NCI-H748 treated with DMSO at 0.1 percent for 48 hours (cell line): ENCODE measurements at places on chromosomes 2 and 18.
A peak's percentile ranks its signal among the peaks of the same experiment; 100 is the strongest.

DNA sequence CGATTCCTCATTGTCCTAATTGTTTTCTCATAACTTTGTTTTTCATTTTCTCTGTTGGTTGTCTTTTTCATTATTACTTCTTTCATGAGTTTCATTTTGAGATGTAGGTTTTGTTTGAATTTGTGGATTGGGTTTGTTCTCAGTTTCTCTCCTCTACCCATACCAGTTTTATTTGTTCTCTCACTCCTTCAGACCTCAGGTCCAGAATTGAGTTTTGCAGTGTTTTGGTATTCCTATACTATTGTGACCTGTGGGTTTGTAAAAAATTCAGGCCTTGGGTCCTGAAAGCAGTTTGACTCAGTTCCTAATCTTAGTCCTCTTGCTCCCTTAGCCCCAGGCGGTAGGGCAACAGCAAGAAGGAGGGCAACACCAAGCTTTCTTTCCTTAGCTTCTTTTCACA is 28.3 kb upstream of the UBE2E3 start:
- no peak for DNase-seq

DNA sequence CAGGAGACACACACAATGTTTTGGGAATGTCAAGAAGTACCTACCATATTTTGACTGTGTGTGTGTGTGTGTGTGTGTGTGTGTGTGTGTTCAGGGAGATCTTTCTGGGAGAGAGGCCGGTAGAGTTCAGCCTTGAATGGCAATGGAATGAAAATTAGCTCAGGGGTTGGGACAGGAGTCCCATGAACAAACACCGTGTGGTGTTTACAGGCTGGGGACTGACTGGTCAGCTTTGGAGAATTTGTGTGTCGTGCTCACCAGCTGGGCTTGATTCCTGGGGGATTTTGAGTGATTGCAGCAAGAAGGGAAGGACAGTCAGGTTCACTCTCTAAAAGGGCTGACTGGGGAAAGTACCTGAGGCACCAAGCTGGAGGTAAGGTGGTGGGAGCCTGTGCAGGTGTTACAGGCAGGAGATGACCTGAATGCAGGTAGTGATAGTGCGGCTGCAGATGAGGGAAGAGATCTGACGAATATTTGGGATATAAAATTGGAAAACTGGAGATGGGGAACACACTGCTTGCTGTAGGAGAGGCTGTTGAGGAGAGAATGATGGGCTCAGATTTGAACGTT is 2.5 kb upstream of the ADNP2 start:
- no peak for DNase-seq

- DNase-seq: no peak
Observed at GRCh38 chr18:28086670-28087552, 90.0 kb downstream of the CDH2 start.

DNA sequence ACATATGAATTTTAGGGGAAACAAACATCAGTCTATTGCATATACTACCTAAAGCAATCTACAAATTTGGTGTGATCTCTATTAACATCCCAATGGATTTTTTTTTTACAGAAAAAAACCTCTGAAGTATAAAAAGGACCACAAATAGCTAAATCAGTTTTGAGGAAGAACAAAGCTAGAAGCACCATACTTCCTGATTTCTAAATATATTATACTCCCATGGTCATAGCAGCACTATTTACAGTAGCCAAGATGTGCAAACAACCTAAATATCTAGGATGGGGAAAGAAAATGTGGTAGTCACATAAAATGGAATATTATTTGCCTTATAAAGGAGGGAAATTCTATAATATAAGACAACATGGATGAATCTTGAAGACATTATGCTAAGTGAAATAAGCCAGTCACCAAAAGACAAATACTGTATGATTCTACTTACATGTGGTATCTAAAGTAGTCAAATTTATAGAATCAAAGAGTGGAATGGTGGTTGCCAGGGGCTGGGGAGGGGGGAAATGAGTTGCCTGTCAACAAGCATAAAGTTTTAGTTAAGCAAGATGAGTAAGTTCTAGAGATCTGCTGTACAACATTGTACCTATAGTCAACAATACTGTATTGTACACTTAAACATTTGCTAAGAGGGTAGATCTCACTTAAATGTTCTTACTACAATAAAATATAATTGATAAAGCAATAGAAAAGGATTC is 17.6 kb upstream of the CASP8 start:
- no peak for DNase-seq

DNA sequence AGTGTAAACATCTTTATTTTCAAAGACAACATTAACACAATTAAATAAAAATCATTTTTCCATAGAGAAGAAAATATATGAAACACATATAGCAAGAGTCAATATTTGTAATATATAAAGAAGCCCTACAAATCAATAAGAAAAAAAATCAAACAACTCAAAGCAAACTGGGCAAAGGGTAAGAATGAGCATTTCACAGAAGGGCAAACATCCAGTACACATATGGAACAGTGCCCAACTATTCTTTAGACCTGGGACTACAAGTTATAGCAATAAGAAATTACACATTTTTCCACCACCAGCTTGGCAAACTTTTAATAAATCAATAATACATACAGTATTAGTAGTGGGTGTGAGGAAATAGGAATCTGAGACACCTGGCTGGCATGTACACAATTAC is 324.1 kb downstream of the CYP26B1 start:
- no peak for DNase-seq

GRCh38 chr2:46336283-46336959 is 39.2 kb downstream of the EPAS1 start:
- no peak for DNase-seq

- DNase-seq: no peak
Observed at GRCh38 chr2:116467243-116467642, 1347.2 kb upstream of the DDX18 start.

DNA sequence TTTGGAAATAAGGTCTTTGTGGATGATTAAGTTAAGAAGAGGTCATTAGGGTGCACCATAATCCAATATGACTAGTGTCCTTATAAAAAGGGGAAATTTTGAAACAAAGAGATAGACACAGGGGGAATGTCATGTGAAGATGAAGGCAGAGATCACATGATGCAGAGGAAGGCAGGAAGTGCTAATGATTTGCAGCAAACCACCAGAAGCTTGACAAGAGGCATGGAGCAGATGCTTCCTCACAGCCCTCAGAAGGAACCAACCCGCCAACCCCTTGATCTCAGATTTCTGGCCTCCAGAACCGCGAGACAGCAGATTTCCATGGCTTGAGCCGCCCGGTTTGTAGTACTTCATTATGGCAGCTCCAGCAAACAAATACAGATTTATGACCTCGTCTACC is 17.4 kb upstream of the SMARCAL1 start:
- no peak for DNase-seq

DNA sequence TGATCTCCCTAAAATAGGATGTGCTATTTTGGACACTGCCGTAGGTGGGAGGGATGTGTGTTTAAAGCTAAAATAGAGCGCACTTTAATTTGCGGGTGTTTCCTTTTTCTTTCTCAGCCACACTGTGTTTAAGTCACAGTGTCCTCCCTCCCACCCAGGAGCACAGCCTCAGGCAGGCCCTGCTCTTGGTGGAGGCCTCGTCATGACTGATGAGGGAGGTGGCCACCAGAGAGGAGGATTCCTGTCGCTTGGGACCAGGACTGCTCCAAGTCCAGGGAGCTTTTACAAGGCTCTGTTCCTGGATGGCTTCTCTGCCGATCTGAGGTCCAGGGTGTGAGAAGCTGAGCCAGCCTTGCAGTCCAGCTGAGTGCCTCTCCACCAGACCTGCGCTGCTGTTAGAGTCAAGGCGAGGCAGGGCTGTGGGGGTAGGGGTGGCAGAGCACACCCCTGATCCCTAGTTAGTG is 33.5 kb downstream of the INPP4A start:
- DNase-seq: no peak

DNA sequence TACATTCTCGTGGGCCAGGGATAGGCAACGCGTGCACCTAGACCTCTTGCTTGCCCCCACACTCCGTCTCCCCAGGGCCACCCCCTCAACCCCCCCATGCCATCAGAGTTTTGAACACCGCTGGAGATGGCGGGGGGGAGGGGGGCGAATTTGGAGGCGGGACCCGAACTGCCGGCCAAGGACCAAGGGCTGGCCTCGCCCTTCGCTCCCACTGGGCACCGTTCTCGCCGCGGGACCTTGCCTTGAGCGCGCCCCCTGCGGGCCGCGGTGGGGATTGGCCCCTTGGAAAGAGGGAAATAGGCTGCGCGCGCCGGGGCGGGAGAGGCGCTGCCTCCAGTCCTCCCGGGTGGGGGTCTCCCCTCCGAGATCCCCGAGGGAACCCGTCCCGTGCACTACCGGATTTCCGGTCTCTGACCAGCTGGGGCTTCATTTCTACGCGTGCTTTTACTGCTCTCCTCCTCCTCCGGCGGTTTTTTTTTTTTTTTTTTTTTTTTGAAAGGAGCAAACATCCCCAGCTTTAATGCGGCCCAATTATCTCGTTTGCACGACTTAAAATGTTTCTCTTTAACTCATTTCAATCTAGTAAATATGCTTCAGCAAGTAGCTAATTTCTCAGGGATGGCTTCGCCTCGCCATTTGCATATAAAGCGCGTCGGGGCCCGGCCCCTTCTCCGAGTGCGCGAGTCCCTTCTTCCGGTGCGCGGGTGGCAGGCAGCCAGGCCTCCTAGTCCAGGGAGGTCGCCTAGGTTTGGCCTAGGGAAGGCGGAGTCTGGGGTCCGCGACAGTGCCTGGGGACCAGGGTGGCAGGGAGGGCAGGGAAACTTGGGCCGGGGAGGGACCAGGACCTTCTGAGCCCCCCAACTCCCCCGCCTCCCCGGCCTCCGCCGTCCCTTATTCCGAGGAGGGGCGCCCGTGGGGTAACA is 10.0 kb upstream of the GBX2 start:
- DNase-seq: peak; percentile 32

GRCh38 chr2:127560931-127561280 is 25.4 kb downstream of the MYO7B start:
- no peak for DNase-seq

- no peak for DNase-seq
Observed at GRCh38 chr2:17461087-17461475, 57.2 kb downstream of the RAD51AP2 start.

DNA sequence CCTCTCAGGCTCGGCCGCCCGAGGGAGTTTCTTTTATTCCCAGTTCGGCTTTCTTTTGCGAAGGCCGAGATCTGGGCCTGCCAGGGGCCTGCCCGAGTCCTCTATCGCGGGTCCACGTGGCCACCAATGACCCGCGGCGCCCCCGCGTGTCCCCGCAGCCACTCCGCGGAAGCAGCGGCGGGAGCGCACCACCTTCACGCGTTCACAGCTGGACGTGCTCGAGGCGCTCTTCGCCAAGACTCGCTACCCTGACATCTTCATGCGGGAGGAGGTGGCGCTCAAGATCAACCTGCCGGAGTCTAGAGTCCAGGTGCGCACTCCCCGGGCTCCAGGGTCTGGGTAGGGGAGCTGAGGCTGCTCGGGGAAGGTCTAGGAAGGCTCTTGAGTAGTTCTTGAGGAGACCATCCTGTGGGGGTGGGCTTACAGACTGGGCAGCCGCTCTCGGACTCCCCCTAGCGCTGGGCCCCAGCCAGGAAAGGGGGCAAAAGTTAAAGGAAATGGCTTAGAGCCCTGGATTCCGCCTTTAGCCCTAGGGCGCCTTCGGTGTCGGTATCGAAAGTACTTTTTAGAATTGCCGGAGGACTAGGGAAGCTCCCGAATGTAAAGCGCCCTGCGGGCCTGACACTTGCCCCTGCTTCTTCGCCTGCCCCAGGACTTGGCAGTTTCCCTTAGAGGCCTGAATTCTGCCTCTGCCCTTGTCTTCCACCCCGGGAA is 3.4 kb downstream of the OTX1 start:
- no peak for DNase-seq

GRCh38 chr18:59454909-59455727 is 96.1 kb upstream of the LMAN1 start:
- no peak for DNase-seq

- no peak for DNase-seq
Observed at GRCh38 chr2:20115902-20116301, 64.5 kb upstream of the LAPTM4A start.

GRCh38 chr2:207311316-207312005 is 145.7 kb upstream of the KLF7 start:
- DNase-seq: no peak

DNA sequence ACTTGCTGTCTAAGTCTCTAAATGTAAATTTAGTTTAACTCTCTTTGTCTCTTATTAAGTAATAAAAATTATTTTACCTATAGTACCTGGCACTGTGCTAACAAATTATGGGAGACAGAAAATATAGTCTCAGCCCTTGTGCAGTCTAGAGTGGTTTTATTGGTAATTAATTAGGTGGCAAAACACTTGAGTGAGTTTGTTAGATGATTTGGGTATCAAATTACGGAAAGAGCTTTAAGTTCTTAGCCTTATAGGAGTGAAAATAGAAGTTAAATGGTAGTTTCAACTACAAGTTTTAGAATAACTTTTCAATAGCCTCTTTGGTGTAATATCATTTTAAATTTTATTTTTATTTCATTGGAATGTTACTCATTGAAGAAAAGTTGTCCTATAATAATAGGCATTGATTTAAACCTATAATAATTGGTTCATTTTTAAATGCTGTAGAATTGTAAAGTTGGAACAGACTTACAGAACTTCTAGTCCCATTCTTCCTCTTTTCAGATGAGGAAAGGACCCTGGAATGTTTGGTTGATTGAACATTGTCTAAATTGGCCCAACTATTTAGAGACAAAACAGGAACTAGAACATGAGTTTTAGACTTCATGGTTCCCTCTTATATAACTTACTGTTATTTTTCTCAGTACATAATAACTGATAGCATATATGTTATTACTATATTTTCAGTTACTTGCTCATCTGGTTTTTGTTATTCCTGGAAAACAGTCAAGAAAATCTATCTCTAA is 10.2 kb upstream of the HTR2B start:
- DNase-seq: no peak

DNA sequence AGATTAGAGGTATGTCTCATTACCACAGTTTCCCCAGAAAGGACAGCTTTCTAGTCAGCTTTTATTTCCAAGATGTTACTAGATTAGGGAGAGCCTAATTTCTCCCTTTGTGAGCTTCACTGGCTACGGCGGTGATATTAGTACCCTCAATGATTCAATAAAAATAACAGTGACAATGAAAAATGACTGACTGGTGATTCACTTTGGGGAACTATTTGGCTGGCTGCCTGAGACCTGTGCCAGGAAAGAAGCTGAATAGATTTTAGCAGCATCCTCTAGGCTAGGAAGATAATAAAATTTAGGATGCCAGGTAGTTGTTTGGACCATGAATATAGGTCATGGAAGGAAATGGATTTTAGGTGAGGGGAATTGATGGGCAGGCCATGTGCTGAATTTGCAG is 178.7 kb downstream of the FMNL2 start:
- no peak for DNase-seq

GRCh38 chr2:239811111-239811781 is 213.9 kb downstream of the NDUFA10 start:
- DNase-seq: no peak
